Motor neuron (in vitro differentiated cells): ENCODE measurements at places on chromosomes 7 and 10. TPM values are rescaled to one million over a fixed set of nuclear protein-coding genes. Genes with fewer than 3 reads are reported as not detected.

THNSL1 gene
- total RNA-seq, result 6.4 and 6.8 TPM in 2 replicates

FAM25C gene
- not detected in 2 replicates for total RNA-seq

RBAK gene
- total RNA-seq, result 13.3 and 13.5 TPM in 2 replicates

COBL gene
- total RNA-seq, result 54.8 and 58.4 TPM in 2 replicates

ANTXRL gene
- total RNA-seq, result 2.3 TPM in 1 of 2 replicates, not detected in the other

CFAP70 gene
- 1.6 and 2.6 TPM in 2 replicates for total RNA-seq

CAMK1D gene
- total RNA-seq, result 1.7 and 1.9 TPM in 2 replicates

CRCP gene
- total RNA-seq, result 27.3 and 29.1 TPM in 2 replicates

EGR2 gene
- total RNA-seq, result 0.67 and 0.69 TPM in 2 replicates

PDZD7 gene
- total RNA-seq, result 2.3 and 2.6 TPM in 2 replicates

SOSTDC1 gene
- total RNA-seq, result 0.98 and 1.3 TPM in 2 replicates

DENND11 gene
- total RNA-seq, result 14.2 and 17.2 TPM in 2 replicates

PROSER2 gene
- 5.5 and 5.8 TPM in 2 replicates for total RNA-seq

NPTX2 gene
- 12.5 and 13.0 TPM in 2 replicates for total RNA-seq

VAX1 gene
- 0.09 and 0.16 TPM in 2 replicates for total RNA-seq

C7orf57 gene
- 0.27 TPM in 1 of 2 replicates, not detected in the other for total RNA-seq

TEX47 gene
- total RNA-seq, result not detected in 2 replicates

C10orf105 gene
- 0.05 and 0.08 TPM in 2 replicates for total RNA-seq

CLDN15 gene
- 3.7 and 3.9 TPM in 2 replicates for total RNA-seq

BUD31 gene
- total RNA-seq, result 178 and 181 TPM in 2 replicates

SFTPA1 gene
- total RNA-seq, result 0.44 and 0.90 TPM in 2 replicates

HOXA7 gene
- total RNA-seq, result 11.4 and 13.8 TPM in 2 replicates

IL15RA gene
- not detected in 2 replicates for total RNA-seq

SLC29A4 gene
- total RNA-seq, result 0.54 and 0.81 TPM in 2 replicates

NCF1 gene
- not detected in 2 replicates for total RNA-seq

SEMA3C gene
- total RNA-seq, result 40.4 and 40.6 TPM in 2 replicates

PTER gene
- 2.1 and 2.9 TPM in 2 replicates for total RNA-seq

ASB10 gene
- 0.21 TPM in 1 of 2 replicates, not detected in the other for total RNA-seq

CLCN1 gene
- 0.16 and 0.18 TPM in 2 replicates for total RNA-seq

NSMCE4A gene
- total RNA-seq, result 43.8 and 44.8 TPM in 2 replicates

HOXA3 gene
- total RNA-seq, result 22.5 and 22.8 TPM in 2 replicates

NEBL gene
- total RNA-seq, result 26.1 and 27.4 TPM in 2 replicates

PRKG1 gene
- 5.1 and 5.8 TPM in 2 replicates for total RNA-seq

VIPR2 gene
- total RNA-seq, result 0.31 and 0.43 TPM in 2 replicates

TYW1B gene
- total RNA-seq, result 2.3 and 2.5 TPM in 2 replicates

TCAF2 gene
- 0.32 and 0.41 TPM in 2 replicates for total RNA-seq

CHRM2 gene
- 4.2 and 7.1 TPM in 2 replicates for total RNA-seq

NUTM2E gene
- total RNA-seq, result 0.23 and 0.94 TPM in 2 replicates

ELAPOR2 gene
- total RNA-seq, result 42.4 and 48.8 TPM in 2 replicates

PPA1 gene
- 189 and 192 TPM in 2 replicates for total RNA-seq

MYO3A gene
- total RNA-seq, result 1.1 and 1.6 TPM in 2 replicates

RTKN2 gene
- 0.86 and 0.87 TPM in 2 replicates for total RNA-seq

EN2 gene
- 0.11 and 0.19 TPM in 2 replicates for total RNA-seq

RPA3 gene
- 29.5 and 36.8 TPM in 2 replicates for total RNA-seq

SNX10 gene
- 3.0 and 9.5 TPM in 2 replicates for total RNA-seq
